GM12892 (cell line): ENCODE measurements at places on chromosomes 16 and 17.

DNA sequence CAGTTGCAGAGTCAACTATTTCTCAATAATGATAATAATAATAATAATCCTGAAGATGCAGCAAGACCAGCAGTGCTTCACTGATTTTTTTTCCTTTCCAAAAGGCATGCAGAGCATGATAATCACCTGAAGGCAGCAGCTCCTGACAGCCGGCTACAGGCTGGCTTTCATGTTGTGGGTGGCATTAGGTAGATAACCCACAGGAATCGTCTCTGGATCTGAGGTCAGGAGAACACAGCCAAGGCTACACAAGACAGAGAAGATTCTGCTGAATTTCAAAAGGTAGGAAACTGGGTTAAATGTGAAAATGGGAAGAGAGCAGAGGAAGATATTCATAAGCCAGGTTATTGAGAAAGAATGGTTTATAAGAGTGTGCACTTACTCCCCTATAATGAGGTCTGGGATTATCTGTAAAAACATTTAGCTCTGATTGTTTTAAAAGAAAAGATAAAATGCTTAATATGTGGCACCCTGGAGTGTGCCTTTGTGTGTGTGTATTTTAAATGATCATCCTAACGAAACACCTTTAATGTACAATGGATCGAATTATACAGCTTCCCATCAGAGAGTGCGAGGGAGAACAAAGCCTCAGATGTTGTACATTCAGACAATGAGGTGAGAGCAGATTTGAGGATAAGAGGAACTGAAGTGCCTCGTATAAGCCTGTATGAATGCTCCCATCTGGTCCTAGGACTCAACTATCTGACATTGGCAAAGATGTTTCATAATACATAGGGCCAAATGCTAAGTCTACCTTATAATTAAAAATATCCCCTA is 273.1 kb downstream of the PHKB start:
- DNase-seq: no peak

- no peak for DNase-seq
Measured at GRCh38 chr17:78144736-78145641, 1.2 kb upstream of the C17orf99 start.

GRCh38 chr16:55333684-55334083 is 9.7 kb downstream of the IRX6 start:
- no peak for DNase-seq

DNA sequence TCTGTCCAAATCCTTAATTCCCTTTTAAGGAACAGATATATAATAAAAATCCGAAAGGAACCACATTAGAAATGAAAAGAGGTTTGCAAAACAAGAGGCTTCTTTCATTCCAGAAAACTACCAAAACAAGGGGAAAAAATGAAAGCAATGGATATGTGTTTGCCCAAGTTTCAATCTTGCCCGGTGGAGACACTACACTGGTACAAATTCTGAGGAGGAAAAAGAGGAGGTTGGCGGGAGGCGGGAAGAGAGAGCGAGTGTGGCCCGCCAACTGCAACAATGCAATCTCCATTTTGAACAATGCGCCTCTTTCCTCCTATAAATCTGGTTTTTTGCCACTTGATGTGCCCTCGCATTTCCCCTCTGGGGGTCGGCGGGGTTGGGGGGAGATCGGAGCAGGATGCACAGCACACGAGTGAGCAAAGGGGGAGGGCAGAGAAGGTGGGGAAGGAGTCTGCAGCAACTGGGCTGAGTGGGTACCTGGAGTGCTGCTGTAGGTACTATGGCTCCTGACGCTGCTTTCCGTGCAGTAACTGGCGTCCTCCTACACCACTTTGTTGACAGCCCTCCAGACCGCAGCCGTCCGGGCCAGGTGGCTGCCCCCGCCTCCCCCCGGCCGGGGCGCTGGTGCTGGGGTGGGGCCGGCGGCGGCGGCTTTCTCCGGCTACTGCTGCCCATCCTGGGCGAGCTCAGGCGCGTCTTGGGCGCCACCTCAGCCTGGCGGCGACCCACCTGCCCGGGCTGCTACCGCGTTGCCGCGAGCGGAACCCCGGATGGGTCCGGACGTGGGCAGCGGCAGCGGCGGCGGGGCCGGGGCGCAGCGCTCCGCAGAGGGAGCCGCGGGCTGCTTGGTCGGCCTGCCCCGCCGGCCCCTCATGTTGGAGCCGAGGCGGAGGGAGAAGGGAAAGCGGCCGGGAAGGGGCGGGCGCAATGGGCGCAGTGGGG is 93.8 kb upstream of the PLEKHM1 start:
- DNase-seq: peak; percentile 61

- DNase-seq: peak; percentile 59
Measured at GRCh38 chr16:70298988-70299938, at the start of gene DDX19B. Gene DDX19B, plus strand, starts transcription at chr16:70299186. Its CDS starts 112 bp downstream, at chr16:70299298.

DNA sequence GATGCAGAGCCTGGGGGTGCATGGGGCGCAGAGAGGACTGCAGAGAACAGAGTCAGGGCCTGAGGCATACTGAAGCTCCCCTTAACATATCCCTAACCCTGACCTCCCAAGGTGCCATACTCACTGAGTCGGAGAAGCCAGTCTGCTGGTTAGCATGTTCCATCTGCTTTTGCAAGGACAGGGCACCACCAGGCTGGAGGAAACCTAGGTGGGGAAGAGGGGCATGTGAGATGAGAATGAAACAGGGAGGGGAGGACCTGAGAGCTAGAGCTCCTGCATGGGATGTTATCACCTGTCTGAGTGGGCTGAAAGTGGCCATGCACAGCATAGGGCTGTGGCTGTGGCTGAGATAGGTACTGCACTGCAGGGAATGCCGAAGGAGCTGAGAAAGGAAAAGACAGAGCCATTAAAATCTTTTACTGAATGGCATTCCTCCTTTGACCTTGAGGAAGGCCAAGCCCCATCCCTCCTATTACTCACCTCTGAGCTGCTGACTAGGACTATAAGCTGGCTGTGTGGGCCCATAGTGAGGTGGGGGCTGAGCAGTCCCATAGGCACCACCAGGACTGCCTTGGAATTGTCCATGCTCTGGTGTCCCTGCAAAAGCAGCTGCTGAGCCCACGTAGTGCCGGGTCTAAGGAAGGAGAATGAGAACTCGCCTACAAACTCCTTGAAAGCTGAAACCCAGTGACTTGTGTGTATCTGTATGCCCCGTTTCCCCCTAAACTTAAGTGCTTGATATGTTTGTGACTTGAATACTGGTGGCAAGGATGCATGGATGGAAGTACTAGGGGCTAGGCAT is 1.9 kb downstream of the GPS2 start:
- peak; percentile 19 for DNase-seq

DNA sequence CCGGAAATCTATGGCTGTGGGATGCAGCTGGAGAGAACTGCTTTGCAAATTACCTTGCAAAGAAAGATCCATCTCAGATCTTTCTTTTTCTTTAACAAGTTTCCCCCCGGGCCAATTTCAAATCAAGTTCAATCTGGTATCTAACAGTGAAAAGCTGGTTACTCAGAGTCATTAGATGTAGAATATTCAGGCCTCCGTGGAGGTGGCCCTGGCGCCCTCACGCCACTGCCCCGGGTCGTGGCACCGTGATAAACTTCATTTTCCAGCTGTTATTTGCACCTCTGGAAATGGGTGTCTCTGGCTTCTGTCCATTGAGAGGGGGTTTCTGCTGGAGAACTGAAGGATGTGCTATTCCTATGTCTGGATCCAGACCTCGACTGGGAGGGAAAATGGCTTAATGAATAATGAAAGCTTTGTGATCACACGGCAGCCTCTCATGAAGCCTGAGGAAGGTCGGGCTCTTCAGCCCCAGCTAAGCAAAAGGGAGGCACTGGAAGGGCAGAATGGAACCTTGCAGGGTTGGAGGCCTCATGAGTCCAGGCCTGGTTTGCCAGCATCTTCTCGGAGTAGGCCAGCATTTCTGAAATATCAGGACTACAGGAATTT is 30.5 kb downstream of the CACNG4 start:
- DNase-seq: no peak

GRCh38 chr17:57366177-57366557 is 109.8 kb downstream of the MSI2 start:
- no peak for DNase-seq

DNA sequence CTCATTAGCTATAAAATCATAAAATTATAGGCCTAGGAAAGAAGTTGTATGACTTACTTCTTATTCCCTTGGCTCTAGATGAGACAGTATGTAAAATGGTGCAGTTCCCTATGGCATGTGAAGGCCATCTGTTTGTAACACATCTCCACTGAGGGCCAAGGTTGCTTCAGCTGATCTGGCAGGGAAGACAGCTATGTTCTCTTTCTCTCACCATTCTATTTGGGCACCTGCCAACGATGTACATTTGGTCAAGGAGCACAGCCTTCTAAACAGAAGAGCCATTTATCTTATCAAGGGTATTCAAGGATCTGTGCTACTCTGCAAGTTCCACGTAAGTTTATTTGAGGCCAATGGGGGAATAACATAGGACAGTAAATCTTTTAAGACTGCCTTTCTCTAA is 129.8 kb upstream of the TOM1L1 start:
- no peak for DNase-seq

DNA sequence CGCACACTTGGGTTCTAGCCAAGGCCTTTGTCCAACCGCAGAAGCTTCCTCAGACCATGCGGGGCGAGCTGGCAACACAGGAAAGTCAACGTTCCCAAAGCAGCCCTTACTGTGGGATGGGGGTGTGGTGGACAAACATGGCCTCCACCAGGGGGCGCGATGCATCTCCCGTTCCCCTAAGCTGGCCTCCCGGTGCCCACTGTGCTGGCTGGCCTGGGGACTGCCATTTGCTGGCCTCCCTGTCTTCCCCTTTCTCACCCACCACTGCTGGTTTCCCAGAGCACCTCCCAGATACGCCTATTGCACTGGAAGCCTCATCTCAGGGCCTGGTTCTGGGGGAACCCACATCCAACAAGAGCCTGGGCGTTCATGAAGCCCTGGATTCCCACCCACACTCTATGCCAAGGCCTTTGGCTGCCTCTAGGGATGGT is 145.3 kb downstream of the IRF8 start:
- DNase-seq: peak; percentile 61

DNA sequence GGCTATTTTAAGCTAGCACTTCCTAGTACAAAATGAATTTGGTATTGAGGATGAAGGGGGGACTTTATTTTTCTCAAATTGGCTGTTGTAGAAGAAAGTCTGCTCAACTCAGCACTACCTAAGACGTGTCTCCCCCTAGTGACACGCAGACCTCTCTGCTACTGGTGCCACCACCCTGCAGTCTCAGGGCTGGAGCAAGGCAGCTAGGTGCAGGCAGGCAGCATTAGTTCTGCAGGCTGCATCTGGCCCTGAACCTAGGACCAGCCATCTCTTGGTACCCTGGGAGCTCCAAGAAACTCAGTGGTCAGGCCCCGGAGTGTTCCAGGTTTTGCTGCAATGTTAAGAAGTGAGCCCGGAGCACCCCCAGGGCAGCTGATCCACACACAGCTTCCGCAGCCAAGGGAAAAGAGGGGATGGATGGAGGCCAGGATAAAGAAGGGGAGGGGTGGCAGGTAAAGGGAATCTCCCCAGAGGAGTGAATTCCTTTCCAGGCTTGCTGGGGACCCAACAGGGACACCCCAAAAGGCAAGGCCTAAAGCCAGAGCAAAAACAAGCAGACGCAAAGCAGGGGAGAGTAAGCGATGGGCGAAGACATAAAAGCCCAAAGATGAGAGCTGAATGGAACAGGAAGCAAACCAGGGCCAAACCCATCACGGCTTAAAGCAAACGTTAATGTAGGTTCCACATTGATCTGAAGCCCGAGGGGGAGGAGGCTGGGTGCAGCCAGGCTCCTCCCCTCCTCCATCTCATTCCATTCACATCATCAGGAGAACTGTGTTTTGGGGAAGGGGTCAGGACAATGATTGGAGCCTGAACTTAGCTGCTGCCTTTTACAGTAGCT is 200.5 kb downstream of the ZFHX3 start:
- DNase-seq: peak; percentile 42

DNA sequence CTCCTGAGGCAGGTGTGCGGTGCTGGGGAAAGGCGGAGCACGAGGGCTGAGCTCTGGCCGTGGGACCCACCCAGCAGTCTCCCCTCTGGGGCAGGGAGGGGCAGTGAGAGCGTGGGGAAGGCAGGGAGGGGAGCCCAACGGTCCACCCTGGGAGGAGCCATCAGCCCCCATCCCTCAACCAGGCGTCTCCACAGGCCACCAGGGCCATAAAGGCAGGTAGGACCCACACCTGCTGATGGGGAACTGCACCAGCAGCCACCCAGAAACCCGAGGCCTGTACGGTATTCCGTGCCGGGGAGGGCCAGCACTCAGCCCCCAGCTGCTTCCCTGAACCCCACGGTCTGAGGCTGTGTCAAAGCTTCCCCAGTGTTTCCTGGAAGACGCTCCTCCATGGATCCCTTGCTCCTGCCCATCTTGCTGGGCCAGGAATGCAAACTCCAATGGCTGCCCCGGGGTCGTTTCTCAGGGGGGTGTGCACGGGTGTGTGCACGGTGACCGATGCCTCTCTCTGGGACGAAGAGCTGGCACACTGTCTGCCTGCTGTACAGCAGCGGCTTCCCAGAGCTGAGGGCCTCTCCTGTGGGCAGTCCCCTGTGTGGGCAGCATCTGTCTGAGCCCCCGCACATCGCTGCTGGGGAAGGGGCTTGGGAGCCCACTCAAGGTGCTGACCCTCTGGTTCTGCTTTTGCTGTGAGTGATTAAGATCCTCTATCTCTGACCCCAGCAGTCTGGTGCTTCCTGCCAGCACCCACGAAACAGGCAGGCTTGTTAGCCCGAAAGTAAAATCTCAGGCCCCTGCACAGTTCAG is 17.2 kb upstream of the METRNL start:
- no peak for DNase-seq
